Activated naive CD8-positive, alpha-beta T cell treated with anti-CD3 and anti-CD28 coated beads, Interleukin-2, amount 50 U/mL, for 24 hours (primary cell): ENCODE measurements at places on chromosomes 1 and 21.

DNA sequence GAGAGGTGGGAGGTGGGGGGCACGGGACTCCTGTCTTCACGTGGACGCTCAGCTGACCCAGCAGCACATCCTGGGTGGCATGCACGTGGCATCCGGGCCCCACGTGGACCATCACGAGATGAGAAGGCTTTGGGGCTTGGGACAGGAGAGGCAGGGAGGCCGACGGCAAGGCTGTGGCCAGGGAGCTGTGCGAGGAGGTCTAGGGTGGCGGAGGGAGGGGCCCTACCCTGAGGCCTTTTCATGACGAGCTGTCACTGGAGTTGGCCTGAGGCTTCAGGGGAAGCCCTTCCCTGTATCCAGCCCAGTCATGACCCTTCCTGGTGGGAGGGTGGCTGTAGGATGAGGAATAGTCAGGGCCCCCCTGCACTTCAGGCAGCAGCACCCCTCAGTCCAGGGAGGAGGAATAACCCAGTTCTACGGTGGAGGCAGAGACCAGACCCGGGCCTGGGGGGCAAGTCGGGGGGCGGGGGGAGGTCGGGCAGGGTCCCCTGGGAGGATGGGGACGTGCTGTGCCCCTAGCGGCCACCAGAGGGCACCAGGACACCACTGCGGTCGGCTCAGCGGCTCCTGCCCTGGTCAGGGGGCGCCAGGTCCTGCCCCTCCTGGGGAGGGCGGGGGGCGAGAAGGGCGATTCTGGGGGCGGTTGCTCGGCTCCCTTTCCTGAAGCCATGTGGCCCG is 2.0 kb upstream of the PERM1 start:
- DNase-seq, result peak; percentile 78

- DNase-seq, result no peak
Observed at GRCh38 chr21:21295303-21295702, 297.1 kb downstream of the NCAM2 start.

GRCh38 chr1:3483801-3484444 is 29.5 kb downstream of the ARHGEF16 start:
- peak; percentile 60 for DNase-seq

GRCh38 chr1:4986306-4986705 is 331.9 kb downstream of the AJAP1 start:
- no peak for DNase-seq

- no peak for DNase-seq
Observed at GRCh38 chr1:219580009-219580676, 32.8 kb downstream of the ZC3H11B start.

DNA sequence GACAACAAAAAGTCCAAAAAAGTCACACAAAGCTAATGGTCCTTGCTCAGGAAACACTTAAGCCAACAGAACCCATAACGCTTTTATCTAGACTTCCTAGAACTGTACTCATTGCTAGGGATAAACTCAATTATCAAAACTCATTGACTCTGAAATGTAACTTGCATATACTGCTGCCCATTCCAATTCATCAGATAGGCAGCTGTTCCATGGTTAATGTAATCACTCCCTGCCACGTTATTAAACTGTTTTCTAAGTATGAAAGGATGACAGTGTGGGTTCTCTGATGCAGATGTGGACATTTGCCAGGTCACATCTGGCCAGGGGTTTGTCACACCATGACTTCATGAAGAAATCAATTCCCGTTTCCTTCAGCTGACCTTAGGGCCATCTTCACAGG is 30.3 kb upstream of the DNAJC11 start:
- no peak for DNase-seq

- DNase-seq, result no peak
Observed at GRCh38 chr1:30109853-30110252, 613.5 kb downstream of the MATN1 start.

DNA sequence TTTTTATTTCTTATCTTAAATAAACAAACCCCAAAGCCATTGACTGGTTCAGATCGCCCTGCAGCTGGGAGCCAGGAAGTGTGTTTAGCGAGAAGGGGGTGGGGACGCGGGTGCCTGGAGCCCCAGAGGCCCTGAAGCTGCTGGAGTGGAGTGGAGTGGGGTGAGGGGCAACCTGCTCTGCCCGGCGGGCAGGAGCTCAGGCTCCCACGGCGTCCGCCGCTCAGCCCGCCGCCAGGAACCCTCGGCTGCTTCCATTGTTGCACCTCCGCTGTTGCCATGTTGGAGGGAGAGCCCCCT is 673 bp downstream of the PIK3C2B start:
- peak; percentile 57 for DNase-seq

- DNase-seq, result peak; percentile 28
Observed at GRCh38 chr1:22177354-22178003, 34.6 kb upstream of the WNT4 start.

GRCh38 chr1:9907441-9907840 is 2.6 kb downstream of the CTNNBIP1 start:
- no peak for DNase-seq

DNA sequence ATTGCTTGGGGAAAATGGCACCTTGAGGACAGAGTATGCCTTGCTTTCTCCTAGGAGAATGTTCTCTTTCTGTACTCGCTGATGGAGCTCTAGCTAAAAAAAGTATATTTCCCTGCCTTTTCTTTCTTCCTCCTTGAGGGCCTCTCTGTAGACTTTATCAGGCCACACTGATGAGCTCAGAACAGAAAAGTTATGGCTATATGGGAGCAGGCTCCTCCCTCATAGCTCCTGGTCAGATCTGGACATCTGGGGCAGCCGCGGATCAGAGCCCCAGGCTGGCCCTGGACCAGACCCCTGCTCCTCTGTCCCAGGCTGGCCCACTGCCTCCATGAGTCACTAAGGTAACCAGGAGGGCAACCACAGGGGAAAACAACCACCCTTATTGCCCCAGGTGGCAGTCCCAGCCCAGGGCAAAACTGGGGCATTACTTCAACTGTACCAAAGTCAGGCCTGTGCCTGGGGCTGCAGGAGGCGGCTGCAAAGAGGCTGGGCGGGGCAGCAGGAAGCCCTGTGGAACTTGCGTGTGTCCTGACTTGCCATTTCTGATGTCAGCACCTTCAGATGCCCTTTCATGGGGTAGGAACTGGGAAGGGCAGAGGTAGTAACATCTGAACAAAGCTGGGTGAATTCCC is 26.3 kb upstream of the ZNF648 start:
- DNase-seq, result no peak

- DNase-seq, result no peak
Observed at GRCh38 chr1:99768104-99768503, 1.7 kb upstream of the FRRS1 start.

GRCh38 chr1:36705629-36706028 is 222.9 kb upstream of the CSF3R start:
- DNase-seq, result no peak

GRCh38 chr1:178725466-178726086 is 532 bp downstream of the RALGPS2 start:
- peak; percentile 37 for DNase-seq

DNA sequence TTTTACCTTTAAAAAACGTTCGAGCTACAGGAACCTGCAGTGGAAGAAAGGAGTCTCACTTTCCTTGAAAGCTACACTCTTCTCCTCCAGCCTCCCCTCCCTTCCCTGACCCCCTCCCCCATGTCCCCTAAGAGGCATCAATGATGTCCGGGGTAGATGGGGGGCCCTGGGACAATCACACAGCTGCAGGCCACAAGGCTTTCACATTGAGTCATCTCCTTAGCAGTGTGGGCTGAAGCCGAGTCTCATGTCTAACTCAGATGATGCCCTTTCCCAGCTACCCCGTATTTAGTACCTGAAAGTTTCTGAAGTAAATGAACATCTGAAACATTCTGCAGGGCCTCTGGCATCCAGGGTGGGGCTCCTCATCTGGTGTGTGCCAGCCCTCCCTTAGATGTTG is 6.3 kb upstream of the GPR25 start:
- DNase-seq, result peak; percentile 67

- DNase-seq, result peak; percentile 34
Observed at GRCh38 chr1:21764615-21765423, 18.1 kb downstream of the USP48 start.

DNA sequence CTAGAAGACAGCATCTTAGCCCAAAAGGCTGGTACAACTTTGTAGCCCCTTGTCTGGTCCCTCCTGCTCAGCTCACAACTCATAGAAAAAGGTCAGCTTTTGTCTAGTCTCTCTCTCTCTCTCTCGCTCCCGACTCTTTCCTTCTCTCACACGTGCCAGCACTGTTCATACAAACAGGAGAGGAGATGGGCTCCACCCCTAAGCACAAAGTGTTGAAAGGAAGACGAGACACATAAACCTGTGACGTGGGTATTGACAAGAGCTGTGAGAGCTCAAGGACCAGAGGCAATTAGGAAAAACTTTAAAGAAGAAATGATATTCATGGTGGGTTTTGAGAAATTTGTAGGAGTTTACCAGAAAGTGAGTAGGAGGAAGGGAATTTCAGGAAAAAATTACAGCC is 23.6 kb upstream of the KCNC4 start:
- no peak for DNase-seq

DNA sequence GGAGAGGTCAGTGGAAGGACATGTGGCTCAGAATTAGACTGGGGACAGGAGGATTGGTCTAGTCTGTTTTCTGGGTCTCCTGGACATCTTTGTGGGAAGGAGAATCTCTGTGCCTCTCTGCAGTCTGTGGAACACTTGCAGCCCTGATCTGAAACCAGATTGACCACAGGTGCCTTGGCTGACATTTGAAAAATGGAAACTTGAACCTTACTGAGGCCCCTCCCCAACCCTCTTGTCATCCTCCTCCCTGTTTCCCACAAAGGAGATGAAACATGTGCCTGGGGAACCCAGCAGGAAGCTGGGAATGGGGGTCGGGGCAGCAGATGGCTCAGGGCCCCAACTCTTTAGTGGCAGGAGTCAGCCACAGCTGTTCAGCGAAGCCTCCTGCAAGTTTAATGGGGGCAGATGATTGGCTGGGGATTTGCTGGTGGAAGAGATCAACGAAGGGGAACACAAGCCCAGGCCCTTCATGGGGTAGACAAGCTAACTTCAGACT is 18.1 kb downstream of the VASH2 start:
- no peak for DNase-seq

DNA sequence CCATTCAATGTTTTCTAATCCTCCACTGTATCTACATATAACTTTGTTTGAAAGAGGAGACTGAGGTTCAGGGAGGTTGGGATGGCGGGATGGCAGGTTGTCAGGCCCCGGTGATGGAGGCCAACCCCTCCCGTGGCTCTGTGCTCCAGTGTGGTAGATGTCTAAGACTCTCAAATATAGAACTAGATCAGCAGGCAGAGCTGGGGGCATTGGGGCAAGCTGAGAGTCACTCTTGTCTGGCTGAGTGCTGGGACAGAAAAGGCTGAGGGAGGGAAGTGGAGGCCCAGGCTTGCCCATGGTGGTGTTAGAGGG is 1.7 kb downstream of the IL6R start:
- no peak for DNase-seq

DNA sequence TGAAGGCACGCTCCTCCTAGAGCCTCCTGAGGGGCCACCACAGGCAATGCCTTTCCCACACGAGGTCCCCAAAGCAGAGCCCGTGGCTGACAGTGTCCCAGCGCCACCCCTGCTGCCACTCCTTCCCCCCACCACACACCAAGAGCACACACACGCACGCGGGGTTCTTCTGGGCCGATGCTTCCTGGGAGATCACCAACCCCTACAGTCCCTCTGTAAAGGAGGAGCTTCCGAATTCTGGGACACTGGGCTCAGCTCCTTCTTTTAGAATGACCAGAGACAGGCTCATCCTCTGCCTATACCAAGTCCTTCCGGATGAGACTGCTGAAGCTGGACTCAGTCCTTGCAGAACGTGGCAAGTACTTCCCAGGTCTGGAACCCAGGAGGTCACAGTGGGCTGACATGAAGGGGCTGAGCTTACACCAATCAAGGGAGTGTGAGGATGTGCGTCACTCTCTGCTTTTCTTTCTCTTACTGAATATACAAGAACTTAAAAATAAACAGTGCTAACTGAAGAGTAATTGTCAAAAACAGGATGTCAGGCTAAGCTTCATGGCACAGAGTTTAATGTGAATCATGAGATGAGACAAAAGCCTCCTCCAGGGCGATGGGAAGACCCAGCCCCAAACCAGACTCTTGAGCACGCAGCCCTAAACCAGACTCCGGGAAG is 12.7 kb downstream of the SSU72 start:
- DNase-seq, result no peak

DNA sequence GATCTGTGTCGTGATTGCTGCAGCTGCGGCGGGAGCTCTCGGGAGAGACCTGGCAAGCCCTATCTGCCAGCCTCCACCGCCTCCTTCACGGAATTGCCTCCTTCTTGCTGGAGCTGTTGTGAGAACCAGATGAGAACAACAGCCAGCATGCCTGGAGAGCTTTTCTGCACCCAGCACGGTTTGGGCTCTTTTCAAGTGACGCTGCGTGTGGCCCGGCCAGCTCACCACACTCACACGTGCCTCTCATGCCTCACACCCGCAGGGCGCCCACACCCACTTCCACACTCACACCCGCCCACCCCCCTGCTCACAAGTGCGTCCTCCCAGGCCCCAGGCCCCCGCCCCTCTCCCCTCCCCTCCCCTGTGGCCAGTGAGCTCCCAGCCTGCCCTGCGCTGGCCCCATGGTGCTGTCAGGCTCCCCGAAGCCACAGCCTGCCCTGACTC is 135.7 kb upstream of the RUNX3 start:
- DNase-seq, result peak; percentile 32

- DNase-seq, result no peak
Observed at GRCh38 chr21:31195334-31196015, 148.6 kb downstream of the TIAM1 start.

DNA sequence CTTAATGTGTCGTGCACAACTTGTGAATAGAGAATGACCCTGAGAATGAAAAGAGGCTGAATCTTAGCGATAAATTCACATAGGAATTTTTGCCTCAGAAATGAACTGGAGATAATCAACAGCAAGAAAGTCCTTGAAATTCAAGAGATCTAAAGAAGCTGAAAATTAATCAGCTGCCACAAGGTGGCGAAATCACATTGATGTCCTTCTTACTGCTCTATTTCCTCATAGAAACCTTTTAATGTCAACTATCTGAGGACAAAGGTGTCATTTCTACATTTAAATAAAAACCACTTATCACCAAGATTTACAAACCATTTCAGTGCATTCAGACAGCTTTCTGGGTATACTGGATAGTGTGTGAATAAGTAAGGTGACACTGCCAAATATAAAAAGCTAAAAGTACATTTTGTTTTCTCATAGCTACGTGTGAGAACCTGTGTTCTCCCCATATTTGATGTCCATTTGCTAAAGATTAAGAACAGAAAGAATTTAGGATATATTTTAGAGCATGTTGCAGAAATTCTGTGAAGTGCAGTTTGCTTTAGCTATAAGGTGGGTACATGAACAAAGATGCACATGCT is 485.3 kb upstream of the PTBP2 start:
- DNase-seq, result no peak

DNA sequence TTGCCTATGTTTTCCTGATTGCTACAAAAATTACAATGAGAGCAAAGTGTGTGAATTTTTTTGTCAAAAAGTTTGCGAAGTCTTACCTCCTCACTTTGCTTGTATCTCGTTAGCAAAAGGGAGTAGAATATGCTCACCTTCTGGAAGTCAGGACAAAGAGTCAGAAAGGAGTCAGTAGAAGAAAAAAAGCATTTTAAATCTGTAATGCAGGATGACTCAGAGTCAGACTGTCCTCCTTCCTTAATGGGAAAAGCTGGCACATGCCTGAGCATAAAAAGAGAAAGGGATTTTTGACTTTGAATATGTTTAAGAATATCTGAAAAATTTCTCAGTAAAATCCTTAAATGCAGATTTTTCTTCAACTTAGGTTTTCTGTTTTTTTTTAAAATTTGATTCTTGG is 14.2 kb upstream of the VN1R5 start:
- no peak for DNase-seq
